ENCODE measurements at places on chromosomes 11 and 22.

- DNase-seq = no peak
Measured at GRCh38 chr11:110977661-110978060, 265.4 kb upstream of the ARHGAP20 start.

- peak; percentile 75 for DNase-seq
Measured at GRCh38 chr22:42780070-42780540, 59.4 kb upstream of the A4GALT start.

DNA sequence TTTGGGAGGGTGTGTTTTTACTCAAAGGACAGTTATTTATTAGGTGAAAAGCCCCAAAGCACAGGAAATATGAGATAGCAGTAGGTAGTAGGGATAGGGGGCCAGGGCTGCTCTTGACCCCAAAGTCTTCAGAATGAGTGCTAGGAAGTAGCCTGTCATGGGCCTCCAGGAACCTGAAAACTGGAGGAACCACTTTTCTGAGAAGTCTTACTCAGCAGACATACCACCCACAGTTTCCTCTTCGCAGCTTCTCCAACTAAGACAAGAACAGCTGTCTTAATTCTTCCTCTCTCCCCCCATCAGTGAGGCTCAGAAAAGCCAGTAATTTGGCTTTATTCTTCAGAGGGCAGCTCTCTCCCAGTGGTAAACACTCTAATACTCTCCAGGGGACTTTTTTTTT lies 84.0 kb upstream of the CTSC start:
- no peak for DNase-seq

DNA sequence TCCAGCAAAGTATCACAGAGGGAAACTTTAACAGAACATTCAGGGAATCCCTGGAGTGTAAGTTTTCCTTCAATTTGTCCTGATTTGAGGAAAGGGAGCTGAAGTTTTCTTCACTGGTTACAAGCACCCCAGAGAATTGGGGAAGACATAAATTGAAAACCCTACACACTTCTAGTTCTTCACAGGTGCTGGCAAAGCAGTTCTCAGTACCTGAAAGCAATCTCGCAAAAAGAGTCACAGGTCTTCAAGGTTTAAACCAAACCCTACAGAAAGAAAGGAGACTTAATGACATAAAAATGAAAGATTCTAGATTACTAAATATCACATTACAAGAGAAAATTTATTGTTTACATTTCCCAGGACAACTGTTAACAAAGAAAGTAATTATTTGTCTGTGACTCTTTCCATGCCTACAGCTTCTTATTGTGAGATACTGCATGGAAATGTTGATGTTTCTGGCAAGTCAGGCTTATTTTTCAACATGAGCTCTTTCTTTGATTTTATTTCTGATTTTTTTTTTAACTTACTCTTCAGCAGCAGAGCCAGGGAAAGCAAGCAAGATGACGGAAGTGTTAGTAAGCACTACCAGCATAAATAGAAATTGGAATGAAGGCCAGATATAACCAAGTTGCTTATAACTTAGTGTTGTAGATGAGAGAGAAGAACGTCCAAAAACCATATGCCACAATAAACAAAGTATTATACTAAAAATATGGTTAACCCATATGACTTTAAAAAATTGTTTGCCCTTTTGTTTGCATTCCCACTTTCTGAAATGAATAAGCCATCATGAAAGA lies 44.1 kb downstream of the FANCF start:
- no peak for DNase-seq

DNA sequence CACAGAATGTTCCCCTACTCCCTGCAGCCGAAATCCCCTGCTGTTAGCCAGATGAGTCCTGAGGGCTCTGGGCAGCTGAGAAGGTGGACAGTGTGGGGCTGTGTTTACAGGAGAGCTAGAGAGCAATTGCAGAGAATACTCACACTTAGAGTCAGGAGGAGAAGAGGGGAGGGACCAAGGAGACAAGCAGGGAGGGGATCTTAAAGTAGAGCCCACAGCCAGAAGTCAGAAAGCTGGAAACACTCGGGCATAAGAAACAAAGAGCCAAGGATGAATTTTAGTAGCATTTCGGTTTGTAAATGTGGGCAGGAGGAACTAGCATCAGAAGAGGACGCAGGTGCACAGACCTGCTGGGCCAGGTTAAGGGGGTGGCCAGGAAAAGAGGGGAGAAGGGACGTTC lies 1435.9 kb downstream of the BRD1 start:
- DNase-seq = no peak

DNA sequence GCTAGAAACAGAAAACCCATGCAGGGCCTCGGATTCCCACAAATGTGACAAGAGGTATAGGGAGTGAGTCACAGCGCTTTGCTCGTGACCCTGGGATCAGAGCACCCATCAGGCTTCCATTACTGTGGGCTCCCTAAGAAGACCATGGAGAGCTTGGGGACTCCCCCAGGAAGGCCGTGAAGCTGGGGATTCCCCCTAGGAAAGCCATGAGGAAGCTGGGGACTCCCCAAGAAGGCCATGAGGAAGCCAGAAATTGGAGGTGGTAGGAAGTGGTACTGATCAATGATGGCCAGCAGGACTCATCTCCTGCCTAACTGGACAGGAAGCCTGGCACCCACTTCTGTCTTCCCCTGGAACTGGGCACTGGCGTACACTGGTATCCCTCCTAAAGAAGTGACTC lies 10.1 kb upstream of the DCPS start:
- DNase-seq = no peak

GRCh38 chr11:32071811-32072210 lies 19.1 kb upstream of the RCN1 start:
- peak; percentile 30 for DNase-seq

GRCh38 chr22:18056161-18056666 lies 21.6 kb upstream of the PEX26 start:
- no peak for DNase-seq

DNA sequence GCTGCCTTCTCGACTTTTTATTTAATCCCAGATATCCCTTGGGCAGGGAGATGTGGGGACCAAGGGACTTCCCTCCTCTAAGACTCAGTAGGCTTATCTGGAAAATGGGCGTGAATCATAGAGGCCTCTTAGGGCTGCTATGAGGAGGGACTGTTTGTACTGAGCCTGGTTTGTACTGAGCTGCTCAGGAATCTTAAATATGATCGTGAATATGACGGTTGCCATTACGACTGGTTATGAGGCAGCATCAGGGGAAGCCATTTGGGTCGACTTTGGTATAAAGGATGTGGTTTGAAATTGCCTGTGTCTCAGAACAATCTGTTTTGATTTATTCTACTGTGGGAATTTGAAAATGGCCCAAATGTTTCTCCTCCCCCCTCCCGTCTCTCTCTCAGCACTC lies 20.6 kb downstream of the TSPAN18 start:
- DNase-seq = no peak

DNA sequence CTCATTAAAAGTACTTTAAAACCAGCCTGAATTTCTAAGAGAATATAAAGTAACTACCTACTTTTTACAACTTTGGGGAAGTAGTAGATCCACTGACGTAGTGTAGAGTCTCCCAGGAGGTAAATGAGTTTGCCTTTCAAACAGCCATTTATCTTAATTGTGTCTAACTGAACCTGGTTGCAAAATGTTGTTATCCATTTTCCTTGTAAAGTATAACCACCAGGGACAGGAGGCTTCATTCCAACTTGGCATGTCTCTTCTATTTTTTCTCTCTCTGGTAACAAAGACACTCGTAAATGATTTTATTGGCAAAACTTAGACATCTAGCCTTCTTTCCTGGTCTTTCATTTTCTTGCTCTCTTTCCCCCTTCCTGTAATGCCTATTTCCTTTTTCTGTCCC lies 36.9 kb downstream of the NXPE1 start:
- no peak for DNase-seq

DNA sequence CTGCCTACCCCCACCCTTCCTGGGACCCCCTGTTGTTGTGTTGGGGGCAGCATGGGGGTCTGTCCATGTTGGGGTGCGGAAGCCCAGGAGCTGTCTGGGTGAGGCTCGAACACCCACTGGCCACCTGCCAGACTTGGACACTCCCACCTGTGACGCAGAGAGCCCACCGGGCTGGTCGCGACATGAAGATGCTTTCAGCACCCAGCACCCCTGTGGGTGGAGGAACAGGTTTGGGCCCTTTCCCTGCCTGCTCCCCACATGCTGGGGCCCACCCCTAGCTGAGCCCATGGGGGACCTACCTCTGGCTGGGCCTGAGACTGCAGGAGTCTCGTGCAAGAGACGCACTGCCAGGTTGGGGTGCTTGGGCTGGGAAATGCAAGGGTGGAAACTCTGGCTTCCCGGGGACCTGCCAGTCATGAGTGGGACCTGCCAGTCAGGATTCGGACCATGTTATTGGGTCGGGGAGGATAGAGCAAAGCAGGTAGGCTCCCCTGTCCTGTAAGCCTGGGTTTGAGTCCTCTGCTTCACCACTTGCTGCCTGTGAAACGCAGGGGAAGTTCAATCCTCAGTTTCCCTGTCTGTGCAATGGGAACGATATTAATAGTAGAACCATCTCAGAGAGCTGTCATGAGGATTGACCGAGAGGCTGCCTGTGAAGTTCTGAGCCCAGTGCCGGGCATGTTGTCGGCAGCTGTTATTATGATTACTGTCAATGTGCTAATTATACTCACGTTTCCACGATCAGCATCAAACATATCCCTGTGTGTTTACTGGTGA lies 24.1 kb downstream of the KIAA1671 start:
- no peak for DNase-seq

- DNase-seq = peak; percentile 91
Measured at GRCh38 chr22:50507991-50508884, at the start of gene NCAPH2. Gene NCAPH2, plus strand, starts transcription at chr22:50508224. Its CDS starts 114 bp downstream, at chr22:50508338.

- peak; percentile 17 for DNase-seq
Measured at GRCh38 chr11:35487532-35488078, 37.8 kb downstream of the PAMR1 start.

GRCh38 chr11:102378818-102379217 lies 31.8 kb downstream of the BIRC2 start:
- no peak for DNase-seq

DNA sequence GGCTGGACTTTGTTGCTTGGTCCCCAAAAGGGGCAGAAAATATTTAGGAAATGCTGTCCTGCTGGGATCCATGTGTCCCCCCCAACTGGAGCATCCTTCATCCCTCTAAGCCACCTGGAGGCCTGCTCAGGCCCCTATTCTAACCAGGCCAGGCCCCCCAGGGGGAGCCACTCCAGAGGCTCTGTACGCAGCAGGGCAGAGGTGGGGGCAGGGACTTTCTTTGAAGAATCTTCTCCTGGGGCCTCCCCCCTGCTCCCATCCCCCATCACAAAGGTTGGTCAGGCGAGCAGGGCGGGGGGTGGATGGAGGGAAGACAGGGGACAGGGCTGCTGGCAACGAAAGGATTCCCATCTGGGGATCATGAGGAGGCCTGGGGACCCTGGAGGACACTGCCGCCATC lies 170.8 kb downstream of the MN1 start:
- DNase-seq = no peak

DNA sequence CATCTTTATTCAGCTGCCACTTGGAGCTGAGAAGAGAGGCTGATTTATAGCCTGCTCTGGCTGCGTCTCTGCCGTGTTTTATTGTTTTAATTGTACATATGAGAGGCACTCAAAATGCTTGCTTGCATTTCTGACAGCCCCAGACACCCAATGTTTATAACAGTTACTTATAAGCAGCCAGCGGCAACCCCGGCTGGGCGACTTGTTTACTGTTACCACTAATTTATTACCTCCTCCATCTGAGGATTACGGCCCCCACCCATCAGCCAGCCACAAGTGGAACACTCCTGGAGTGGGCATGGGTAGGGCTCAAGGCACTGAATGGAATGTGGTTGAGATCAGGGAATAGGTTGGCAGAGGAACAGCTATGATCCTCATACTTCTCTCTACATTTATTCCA lies 61.2 kb downstream of the CLPB start:
- DNase-seq = no peak

GRCh38 chr11:35348898-35349687 lies 70.3 kb downstream of the SLC1A2 start:
- DNase-seq = no peak

DNA sequence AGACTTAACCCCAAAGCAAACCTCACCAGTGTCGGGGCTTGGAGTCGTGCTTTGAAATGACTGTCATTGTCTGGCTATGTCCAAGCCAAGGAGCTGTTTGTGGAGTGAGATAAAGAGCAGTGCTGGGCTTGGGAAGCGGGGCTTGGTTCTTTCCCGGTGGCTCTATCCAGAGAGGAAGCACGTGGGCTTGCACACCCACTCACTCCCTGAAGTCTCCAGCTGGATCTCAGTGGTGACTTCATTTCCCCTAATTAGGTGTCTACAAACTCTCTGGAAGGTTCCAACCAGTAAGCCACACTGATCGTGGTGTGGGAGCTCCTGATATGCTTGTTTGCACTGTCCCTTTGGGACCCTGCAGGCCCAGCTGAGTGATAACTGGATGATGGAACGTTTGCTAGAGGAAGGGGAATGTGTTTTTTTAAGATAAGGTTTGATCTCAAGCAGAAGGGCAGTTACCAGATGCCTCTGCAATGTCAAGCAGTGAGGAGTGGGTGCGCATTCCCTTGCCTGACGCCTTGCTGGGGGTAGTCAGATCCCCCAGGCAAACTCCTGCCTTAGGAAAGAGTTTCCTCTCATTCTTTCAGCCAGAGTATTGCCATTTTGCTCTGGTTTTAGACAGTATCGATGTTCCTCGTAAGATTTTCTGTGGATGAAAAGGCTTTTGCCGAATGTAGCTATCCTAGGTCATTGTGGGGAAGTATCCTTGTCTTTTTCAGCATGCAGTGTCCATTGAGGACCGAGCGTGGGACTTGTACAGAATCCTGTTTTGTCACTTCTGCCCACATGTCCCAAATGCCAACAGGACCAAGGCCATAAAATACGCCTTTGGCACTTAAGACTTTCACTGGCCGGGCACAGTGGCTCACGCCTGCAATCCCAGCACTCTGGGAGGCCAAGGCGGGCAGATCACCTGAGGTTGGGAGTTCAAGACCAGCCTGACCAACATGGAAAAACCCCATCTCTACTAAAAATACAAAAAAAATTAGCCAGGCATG lies 90.9 kb downstream of the MICAL2 start:
- DNase-seq = no peak

DNA sequence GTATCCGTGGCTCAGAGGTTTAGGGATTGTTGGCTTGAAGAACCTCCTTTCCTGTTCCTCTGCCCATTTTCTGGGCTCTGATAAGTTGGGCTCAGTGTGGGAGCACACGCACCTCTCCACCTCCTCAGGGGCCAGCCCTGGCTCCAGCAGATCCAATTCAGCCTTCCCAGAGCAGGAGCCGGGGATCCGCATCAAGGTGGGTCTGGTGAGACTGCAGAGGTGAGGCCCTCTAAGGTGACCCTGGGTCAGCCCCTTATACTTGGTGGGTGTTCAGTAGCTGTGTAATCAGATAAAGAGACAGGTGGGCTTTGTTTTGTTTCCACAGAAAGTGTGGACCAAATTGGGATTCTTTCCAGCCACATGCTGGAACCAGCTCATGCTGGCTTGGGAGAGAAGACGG lies 1466.0 kb downstream of the TBC1D22A start:
- no peak for DNase-seq

GRCh38 chr11:61046833-61047232 lies 55.5 kb upstream of the CD5 start:
- no peak for DNase-seq

GRCh38 chr11:74460065-74460464 lies 7.3 kb downstream of the KCNE3 start:
- DNase-seq = no peak

GRCh38 chr22:48899523-48900326 lies 927.9 kb downstream of the BRD1 start:
- no peak for DNase-seq

GRCh38 chr22:25176799-25177198 lies 22.9 kb upstream of the CRYBB3 start:
- no peak for DNase-seq

- DNase-seq = no peak
Measured at GRCh38 chr11:69905611-69906452, 86.6 kb upstream of the FGF3 start.
